ENCODE measurements at places on chromosomes 12 and 14. TPM values are rescaled to one million over a fixed set of nuclear protein-coding genes. Genes with fewer than 3 reads are reported as not detected.

GRCh38 chr12:6452245-6452943 lies 552 bp downstream of the TAPBPL start:
- DNase-seq = peak; percentile 70

- peak; percentile 46 for DNase-seq
Observed at GRCh38 chr14:55957950-55958349, 160.3 kb upstream of the PELI2 start.

GRCh38 chr12:107917912-107918800 lies 143.7 kb downstream of the ASCL4 start:
- peak; percentile 77 for DNase-seq

- DNase-seq = no peak
Observed at GRCh38 chr14:24329073-24329663, 5.7 kb downstream of the ADCY4 start.

- peak; percentile 2 for DNase-seq
Observed at GRCh38 chr12:97960741-97961608, 498.4 kb downstream of the RMST start.

DNA sequence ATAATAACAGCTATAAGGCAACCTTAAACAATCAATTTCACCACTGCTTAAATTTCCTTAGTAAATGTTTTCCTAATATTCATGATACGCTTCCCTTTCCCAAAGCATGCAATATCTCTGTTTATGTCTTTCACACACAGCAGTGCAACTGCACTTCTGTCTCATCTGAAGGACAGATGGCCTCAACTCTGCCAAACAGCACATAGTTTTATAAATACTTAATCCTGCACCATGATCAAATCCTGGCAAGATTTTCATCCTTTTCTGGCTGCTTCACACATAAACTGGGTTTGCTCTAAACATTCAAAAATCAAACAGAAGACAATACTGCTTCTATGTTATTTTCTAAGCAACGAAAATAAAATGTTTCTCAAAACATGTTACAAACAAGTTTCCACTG lies 266.3 kb downstream of the ITPR2 start:
- DNase-seq = no peak

- DNase-seq = peak; percentile 3
Observed at GRCh38 chr12:102120564-102120873, 536 bp downstream of the PARPBP start.

DNA sequence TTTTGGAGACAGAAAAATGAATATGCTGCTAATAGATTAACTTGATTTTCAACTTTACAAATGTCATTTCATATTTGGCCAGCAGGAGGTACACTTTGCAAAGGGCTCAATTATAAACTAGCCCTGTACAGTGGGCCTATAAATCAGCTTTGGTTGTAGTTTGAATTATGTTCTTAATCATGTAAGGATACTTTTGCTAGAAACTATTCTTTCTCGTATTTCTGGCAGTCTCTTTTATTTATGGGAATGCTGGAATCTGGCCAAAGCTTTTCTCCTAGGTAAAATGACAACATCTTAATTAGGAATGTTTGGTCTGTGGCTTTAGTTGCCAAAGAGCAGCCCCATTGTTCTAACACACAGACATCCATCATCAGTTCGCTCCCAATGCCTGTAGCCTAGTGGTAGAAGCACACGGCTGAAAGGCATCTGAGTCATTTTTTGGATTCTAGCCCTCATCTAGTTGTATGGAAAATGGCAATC lies 1322.3 kb upstream of the SEL1L start:
- no peak for DNase-seq

- DNase-seq = no peak
Observed at GRCh38 chr12:51793201-51793600, 55.3 kb downstream of the FIGNL2 start.

DNA sequence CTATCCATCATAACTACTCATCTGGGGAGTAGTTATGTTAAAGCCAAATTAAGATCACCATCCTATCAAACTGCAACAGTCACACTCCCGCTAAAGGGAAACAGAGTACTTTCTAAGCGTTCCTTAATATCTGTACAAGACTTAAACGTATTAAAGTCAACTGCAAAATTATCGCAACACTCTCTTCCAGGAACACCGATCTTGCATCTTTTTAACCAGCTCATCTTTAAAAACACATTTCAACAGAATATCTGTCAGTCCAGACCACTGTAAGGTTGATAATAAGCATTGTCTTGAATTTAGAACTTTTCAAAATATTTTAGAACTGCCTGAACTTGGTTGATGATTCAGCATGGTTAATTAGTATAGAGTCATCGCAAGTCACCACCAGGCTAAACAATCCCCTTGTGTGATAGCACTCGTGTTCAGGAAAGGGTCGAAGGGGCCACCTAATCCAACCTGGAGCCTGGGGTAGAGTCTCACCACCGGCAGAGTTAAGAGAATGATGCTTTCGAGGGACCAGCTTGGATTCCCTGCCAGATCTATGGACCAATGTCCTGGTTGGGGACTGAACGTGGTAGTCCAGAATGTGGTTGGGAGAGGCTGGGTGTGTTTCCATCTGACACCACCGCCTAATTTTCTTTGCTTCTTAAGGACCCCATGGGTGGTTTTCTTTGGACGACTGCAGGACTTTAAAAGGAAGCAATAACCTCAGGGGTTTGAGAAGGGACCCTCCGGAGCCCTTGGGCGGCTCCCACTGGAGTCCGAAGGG lies 890 bp downstream of the SPTLC2 start:
- DNase-seq = peak; percentile 46

P2RX2 gene
- total RNA-seq = 0.15 TPM

SERPINA6 gene
- total RNA-seq = not detected

SLC5A8 gene
- not detected for total RNA-seq

DBX2 gene
- not detected for total RNA-seq

Measured in H7 (cell line).